ENCODE measurements at places on chromosomes 12 and 14. TPM values are rescaled to one million over a fixed set of nuclear protein-coding genes. Genes with fewer than 3 reads are reported as not detected.

- no peak for DNase-seq
Measured at GRCh38 chr12:66916189-66916588, 237.3 kb upstream of the GRIP1 start.

DNA sequence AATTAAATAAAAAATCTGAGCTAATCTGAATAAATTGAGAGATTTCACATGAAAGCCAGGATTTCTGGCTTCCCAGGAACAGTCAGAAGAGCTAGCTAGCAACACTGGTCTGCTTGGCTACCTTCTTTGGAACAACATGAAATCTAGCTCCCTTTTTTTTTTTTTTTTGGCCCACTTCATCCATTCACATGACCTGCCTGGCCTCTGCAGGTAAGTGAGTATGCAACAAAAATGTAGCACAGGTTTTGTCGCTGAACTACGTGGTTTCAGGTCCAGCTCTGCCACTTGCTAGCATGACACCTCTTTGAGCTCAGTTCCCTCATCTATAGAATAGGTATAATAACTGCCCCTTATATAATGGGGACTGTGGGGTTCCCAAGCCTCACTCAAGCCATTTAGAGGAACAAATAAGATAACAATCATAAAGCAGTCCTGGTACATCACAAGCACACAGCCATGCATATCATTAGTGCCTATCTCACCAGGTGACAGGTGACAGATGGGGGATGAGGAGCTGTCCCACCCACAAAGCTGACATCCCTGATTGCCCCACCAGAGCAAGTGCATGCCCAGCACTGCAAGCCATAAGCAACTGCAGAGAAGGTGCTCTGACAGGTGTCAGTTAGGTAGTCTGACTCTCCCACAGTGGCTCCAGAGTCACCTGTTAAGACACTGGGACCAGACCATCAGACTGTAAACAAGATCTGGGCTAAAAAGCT is 25.6 kb downstream of the PXN start:
- DNase-seq, result no peak

- no peak for DNase-seq
Measured at GRCh38 chr14:25396128-25396527, 346.2 kb upstream of the STXBP6 start.

ESR2 gene
- 1.6 TPM for polyA plus RNA-seq

DNA sequence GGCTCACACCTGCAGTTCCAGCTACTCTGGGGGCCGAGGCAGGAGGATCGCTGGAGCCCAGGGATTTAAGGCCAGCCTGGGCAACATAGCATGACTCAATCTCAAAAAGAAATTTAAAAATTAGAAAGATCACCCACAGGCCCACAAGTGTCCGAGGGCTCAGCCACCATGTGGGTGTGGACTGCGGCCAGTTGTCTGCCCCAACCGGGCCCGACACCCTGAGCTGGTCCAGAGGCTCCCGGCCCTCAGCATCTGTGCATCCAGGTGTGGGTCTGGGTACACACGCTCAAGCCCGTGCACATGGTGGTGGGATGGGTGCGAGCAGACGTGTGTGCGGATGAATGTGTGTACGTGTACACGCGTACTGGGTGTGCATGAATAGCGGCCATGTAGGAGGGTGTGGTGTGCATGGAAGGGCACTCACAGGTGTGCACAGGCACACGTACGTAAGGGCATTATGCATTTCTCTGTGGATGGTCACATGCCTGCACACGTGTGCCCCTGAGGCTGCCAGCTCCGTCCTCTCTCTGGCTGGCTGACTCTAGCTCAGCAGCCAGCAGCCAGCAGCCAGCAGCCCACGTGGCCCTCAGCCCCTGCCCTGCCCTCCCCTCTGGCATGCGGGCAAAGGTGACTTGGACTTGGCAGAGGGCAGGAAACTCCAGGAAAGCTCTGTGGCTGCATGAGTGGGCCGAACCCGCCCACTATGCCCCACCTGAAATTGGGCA is 23.3 kb upstream of the NUDT14 start:
- DNase-seq, result no peak

CCDC85C gene
- polyA plus RNA-seq, result 40.0 TPM

SMCO2 gene
- polyA plus RNA-seq, result 0.18 TPM

DNA sequence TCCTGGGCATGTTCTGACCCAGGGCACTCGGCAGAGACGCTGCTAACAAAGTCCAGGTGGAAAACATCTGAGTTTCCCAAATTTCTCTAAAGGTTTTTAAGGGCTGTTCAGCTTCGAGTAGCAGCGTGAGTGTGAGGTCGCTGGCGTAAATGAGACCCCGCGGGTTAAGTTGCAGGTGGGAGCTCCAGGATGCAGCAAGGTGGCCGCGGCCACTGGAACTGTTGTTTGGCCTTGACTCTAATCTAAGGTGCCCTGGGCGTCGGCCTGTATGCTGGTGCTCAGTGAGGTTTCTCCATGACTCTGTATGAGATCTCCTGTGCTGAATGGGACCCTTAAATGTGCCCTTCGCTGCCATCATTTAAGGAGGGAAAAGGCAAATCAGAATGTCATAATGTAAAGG is 50.7 kb downstream of the ELK3 start:
- DNase-seq, result no peak

DNA sequence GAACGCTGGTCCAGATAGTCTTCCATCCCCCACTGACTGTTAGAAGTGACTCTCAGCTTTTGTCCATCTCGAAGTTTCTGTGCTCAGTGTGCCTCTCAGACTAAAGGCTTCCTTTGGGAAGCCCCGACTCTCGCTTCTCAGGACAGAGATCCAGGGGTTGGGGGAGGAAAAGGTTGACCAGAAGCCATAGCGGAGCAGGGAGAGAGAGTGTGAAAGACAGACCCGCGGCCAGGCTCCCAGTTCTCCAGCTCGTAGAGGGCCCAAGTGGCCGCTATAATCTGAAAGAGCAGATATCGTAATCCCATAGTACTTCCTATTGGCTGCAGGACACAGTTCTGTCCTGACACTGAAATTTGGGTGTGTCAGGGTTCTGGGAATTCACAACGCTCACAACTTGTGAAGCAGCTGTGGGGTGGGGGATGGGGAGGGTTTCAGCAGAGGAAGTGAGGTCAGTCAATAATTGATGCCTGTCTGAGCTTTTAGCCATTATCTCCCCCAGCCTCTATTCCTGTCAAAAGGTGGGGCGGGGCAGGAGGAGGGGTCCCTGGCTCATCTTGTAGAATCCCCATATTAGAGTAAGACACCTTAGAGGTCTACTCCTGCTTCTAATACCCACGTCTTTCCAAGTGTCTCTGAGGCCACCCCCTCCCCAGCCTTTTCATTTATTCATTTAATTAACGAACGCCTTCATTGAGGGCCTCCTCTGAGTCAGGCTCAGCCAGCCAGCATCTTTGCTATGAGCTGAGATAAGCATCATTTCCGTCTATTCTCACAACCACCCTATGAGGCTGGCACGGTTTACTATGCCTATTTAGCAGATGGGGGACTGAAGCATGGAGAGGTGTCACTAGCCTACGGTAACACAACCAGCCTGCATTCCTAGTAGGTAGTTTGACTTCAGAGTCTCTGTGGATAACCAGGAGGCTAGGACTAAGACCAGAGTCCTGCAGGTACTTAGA is 1.6 kb upstream of the ACVRL1 start:
- no peak for DNase-seq

- DNase-seq, result no peak
Measured at GRCh38 chr12:94676031-94676641, 25.8 kb upstream of the TMCC3 start.

KRT4 gene
- 0.56 TPM for polyA plus RNA-seq

CAPRIN2 gene
- polyA plus RNA-seq, result 27.2 TPM

LMO3 gene
- polyA plus RNA-seq, result 2.4 TPM

DNA sequence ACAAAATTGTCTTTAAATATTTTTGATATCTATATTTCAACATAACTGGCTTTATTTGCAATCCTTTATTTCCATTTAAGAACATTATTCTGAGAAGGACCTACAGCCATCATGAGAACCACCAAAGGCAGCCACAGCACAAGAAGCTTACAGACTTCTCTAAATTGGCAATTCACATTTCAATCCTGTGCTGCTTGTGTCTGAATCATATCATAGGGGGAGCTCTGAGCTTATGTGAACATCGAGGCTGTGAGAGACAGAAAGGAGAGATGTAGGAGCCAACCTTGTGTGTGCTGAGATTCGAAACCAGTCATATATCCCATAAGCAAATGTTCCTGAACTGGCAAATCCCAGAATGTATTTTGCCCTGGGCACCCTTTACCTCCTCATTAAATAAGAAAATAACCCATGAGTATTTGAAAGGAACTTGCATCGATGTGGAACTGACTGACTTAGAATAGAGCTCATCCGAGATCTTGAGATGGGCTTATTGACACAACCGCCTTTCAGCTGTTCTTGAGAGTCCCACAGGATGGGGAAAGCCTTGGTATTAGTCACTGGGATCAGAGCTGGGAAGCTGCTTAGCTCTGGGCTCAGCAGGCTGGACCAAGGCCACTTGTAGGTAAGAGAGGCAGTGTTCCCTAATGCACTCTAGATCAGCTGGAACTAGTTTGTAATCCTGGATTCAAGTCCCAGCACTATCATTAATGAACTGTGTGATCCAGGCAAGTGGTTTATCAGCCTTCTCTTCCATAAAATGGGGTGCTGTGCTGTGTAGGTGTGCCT is 329.8 kb downstream of the CACNA1C start:
- DNase-seq, result no peak

SPRYD4 gene
- 4.0 TPM for polyA plus RNA-seq

- no peak for DNase-seq
Measured at GRCh38 chr14:87397499-87397898, 595.5 kb downstream of the GALC start.

GLS2 gene
- polyA plus RNA-seq, result 2.6 TPM

DAO gene
- 1.8 TPM for polyA plus RNA-seq

DNA sequence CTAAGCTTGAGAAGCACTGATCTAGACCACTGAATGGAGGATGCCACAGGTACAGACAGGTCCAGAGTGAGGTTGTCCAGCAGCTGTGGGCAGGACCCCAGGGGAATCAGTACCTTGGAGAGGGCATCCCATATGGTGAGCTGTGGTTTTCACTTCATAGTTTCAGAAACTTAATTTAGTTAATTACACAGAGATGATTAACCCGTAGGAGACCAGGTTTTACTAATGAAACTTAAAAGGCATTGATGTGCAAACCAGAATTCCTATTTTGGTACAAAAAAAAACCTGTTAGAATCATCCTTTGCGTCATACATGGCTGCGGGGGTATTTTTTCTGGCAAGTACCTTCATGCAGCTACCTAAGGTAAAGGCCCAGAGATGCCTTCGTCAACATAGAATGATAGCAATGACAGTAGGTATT is 159.3 kb downstream of the DACT1 start:
- no peak for DNase-seq

- no peak for DNase-seq
Measured at GRCh38 chr14:55904086-55904485, 214.1 kb upstream of the PELI2 start.

- no peak for DNase-seq
Measured at GRCh38 chr12:62800707-62801400, 134.1 kb downstream of the PPM1H start.

DNA sequence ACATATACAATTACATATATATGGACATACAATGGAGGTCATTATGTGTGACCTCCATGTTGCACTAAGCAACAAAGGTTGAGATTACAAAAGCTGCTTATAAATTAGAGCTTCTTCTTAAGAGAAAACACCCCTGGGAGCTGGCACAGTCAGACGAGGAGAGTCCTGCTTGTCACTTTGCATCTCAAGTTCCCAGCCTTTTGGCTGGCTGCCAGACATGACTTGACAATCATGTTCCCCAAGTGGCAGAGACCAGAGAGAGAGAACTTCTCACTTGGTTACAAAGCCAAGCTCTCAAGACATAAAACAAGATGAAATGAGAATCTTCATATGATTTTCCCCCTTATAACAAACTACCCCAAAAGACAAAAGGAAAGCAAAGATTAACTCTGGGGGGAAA is 8.5 kb upstream of the SYNJ2BP start:
- no peak for DNase-seq
